ENCODE measurements at places on chromosomes 16 and 17.

DNA sequence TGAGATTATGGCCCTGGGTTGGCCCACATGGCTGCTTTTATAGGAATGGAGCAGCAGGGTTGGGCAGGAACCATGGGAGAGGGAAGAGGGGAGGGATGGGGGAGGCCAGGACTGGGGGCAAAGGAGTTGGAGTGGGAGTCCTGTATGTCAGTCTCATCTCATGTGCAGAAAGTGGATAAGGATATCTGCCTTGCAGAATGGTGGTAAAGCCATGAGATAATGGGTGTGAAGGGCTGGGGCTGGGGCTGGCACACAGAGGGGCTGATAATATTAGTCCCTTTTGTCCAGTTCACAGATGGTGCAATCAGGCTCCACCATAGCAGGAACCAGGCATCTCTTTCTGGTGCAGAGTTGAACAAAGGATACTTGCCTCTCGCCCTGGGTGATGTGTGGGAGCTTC lies 101.3 kb downstream of the MRM1 start:
- no peak for DNase-seq

DNA sequence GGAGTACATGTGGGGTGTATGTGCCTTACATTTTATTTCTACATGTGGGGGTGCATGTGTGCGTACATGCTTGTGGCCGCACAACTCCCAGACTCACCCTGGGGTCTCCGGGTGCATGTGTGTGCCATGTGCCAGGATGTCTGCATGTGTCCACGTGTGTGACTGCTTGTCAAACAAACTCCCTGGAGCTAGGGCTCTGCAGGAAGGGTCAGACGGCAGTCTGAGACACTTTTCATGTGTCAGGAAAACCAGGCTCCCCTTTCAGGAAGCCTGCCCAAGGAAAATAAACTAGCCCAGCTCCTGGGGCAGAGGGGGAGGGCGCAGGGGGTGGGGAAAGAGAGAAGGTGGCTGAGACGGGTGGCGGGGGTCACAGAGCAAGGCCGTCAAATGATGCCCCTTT lies 44.7 kb downstream of the FZD2 start:
- DNase-seq = no peak

GRCh38 chr16:57042157-57043111 lies 49.9 kb upstream of the CPNE2 start:
- DNase-seq = no peak

DNA sequence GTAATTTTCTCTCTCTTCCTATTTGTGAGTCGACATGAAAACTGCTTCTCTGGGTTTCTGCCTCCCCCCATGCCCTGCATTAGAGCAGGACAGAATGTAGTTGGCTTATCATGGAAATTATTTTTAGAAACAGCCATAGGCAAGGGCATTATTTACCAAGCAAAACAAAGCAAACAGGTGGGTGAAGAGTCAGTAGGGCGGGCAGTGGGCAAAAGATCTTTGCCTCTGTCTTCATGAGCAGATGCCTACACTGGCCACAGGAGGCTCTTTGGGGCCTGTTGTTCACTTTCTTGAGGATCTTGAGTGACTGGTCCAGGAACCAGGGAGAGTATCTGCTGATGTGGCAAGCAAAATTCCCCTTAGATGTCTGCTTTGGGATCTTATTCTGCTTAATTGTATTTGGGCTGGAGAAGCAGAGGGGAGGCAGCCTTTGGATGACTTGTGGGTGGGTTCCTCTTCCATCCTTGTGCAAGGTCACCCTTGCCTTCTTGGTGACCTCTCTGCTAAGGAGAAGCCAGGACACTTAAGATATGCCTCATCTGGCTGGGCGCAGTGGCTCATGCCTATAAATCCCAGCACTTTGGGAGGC lies 42.5 kb upstream of the CLEC19A start:
- no peak for DNase-seq

DNA sequence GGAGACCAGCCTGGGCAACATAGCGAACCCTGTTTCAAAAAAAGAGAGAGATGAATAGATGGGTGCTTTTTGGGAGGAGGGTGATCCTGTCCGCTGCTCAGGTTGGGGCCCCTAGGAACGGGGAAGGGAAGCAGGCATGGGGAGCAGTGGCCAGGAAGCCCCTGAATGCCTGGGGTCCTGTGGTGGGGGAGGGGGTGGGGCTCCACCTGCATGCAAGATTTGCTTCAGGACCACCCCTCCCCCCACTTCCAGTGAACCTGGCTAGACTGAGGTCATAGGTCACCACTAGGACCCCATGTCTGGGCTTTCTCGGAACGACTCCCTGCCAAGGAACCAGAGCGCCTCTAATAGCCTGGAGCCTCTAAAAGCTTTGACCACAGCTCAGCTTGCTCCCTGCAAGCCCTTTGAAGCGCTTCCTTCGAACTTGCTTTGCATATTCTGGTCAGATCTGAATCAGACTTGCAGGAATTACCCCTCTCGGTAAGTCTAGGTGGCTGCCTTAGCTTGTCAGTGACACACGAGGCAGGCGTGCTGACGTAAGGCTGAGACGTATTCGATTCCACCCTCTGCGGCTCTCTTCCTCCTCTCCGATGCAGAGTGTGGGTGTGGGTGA lies 3.7 kb downstream of the SOCS3 start:
- no peak for DNase-seq

DNA sequence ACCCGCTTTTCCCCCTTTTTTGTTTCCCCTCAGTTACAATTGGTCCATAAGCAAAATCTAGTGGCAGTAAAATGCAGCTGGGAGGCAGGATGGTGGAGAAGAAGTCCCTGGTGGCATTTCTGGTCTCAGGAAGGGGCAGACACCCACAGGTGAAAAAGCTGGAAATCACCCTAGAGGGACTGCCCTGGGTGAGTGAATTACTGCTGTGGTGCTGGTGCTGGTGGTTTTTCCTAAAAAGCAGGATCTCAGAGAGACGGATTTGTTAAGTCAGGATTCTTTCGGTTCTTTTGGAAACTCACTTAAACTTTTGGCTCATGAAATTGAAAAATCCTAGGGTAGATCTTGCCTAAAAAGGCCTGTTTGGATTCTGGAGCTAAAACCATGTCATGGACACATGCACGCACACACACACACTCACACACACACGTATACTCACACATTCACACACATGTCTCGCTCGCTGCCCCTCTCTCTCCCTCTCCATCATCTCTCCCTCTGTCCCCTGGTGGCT lies 65.8 kb downstream of the NKD1 start:
- DNase-seq = no peak

DNA sequence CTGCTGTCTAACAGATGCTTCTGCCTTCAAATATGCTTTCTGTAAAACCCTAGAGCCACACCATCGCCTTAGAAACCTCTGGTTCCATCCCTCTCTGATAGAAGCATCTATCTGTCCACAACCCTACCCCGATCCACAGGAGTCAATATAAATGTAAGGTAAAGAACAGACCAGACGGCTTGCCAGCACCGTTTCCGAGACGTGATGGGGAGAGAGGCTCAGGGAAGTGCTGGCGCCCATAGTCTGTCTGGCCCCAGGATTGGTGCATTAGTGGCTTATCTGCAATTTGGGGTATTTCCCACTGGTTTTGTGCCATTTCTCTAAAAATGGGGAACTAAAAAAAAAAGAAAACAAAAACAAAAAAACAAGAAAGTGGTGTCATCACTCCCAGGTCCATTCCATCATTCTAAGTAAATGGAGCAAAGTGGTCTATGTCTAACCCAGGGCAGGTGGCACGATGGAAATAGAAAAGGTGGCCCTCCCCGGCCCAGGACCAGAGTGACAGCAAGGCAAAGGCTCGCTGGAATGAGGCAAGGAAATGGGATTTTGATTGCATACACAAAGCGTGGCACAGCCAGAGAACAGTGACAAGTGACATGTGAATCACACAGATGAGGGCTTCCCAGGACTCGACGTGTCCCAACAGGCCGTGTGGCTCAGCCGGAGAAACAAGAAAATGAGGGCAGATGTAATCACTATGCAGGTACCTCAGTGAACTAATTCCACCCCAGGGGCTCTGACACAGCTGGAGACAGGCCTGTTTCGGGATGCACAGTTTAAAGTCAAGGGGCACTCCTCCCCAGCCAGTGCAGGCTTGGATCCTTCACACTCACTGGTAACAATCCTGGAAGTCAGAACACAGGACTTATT lies 125.6 kb downstream of the GAS7 start:
- peak; percentile 8 for DNase-seq

GRCh38 chr16:89096768-89097391 lies 3.2 kb downstream of the ACSF3 start:
- no peak for DNase-seq

- DNase-seq = no peak
Measured at GRCh38 chr16:11333702-11334101, 11.6 kb upstream of the RMI2 start.

- no peak for DNase-seq
Measured at GRCh38 chr17:72466199-72466598, 345.4 kb downstream of the SOX9 start.

- no peak for DNase-seq
Measured at GRCh38 chr16:89293276-89294143, 76.0 kb downstream of the ZNF778 start.

DNA sequence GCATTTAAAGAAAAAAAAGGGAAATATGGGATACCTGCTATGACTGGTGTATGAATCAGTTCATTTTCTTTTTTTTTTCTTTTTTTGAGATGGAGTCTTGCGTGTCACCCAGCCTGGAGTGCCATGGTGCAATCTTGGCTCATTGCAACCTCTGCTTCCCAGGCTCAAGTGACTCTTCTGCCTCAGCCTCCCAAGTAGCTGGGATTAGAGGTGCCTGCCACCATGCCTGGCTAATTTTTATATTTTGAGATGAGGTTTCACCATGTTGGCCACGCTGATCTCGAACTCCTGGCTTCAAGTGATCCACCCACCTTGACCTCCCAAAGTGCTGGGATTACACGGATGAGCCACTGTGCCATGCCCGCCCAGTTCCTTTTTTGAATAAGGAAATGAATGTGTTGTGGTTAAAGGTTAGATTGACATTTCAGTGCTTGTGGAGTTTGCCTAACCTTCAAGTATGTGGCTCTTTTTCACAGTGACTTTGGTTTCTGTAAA lies 7.7 kb downstream of the HAPSTR1 start:
- DNase-seq = no peak

DNA sequence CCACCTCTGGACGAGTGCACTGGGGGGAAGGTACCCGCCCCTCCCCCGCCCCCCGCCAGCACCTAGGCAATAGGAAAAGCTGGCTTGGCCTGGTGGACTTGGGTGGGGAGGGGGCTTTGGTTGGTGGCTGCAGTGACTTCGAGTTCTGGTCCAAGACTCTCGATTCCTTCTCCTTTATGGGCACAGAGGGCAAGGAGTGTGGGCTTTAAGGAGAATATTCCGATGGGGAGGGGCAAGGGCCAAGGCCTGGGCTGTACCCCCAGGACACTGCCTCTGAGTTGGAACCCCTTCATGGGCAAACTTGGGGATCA lies 409 bp downstream of the ACSF2 start:
- DNase-seq = no peak

DNA sequence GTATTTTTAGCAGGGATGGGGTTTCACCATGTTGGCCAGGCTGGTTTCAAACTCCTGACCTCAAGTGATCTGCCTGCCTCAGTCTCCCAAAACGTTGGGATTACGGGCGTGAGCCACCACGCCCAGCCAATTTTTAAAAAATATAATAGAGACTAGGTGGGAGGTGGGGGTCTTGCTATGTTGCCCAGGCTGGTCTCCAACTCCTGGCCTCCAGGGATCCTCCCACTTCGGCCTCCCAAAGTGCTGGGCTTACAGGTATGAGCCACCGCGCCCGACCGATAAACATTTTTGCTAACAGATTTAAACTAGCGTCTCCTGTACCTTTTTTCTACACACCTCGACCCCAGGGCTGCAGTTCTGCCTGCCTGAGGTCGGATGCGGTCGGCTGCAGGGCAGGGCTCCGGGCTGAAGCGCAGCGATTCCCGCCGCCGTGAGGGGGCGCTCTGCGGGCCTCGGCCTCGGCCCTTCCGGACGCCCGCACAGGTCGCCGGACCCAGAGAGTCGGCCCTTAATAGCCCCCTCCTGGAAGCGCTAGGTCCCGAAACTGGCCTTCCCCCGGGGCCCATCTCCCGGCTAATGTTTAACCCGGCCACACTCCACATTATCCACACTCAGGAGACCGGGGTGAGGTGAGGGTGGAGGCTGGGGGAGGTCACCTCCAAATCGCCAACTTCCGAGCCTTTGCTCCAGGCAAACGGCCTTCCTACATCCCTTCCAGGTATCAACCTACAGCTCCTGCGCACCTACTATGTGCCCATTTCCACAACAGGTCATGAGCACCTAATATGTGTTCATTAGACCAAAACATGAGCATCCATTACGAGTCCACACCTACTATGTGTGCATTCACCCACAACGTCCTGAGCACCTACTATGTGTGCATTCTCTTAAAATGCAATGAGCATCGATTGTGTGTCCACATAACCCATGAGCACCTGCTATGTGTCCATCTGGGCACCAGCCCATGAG lies 2.0 kb upstream of the GLIS2 start:
- DNase-seq = no peak

DNA sequence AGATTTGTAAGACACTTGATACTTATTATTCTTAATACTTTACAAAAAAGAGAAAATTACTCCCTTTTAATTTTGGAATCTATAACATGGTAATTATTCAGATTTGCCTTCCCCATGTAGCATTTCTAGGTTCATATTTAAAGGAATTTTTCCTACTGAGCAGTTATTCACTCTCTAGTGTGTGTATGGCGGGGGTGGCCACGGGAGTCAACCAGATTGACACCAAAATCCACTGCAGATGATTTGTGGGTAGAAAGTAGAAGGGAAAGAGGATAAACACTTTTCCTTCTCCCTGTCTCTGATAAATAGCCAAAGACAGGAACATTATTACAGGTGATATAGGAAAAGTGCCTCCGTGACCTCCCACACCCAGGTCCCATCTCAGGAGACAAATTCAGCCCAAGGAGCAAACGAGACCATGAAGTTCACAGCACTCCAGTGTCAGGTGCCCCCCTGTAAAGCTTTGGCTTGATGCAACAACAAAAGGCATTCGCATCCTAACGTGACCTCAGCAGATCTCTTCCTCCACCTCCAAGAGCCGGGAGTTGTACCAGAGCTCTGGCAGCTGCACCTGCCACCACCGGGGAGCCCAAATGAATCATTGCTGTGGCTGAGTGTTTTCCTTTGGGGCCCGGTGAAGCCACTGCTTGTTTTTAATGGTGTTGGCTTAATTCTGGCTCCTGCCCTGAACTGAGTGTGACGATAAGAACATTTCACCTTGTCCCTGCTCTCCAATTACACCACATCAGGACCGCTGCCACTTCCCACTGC lies 92.7 kb upstream of the NOL11 start:
- no peak for DNase-seq

- DNase-seq = peak; percentile 38
Measured at GRCh38 chr16:82628088-82628423, 1.3 kb downstream of the CDH13 start.

Data from uterus (tissue), 4 donors.